ENCODE measurements at places on chromosomes 11 and 22. TPM values are rescaled to one million over a fixed set of nuclear protein-coding genes. Genes with fewer than 3 reads are reported as not detected.

OR10D3 gene
- under 0.01 TPM for total RNA-seq

CASP12 gene
- total RNA-seq, result 0.22 TPM

INCENP gene
- 15.7 TPM for total RNA-seq

SAA1 gene
- total RNA-seq, result 0.32 TPM

RIC3 gene
- 1.6 TPM for total RNA-seq

IGHMBP2 gene
- total RNA-seq, result 10.8 TPM

SLC25A17 gene
- total RNA-seq, result 22.3 TPM

TMEM191C gene
- total RNA-seq, result 0.32 TPM

PANX2 gene
- 0.11 TPM for total RNA-seq

TSPO gene
- 238 TPM for total RNA-seq

CLTCL1 gene
- 10.1 TPM for total RNA-seq

OR52H1 gene
- 0.65 TPM for total RNA-seq

NDUFC2 gene
- 117 TPM for total RNA-seq

YPEL1 gene
- 1.9 TPM for total RNA-seq

AIFM3 gene
- 0.52 TPM for total RNA-seq

KDM4D gene
- 1.0 TPM for total RNA-seq

BAIAP2L2 gene
- 0.65 TPM for total RNA-seq

EFEMP2 gene
- 102 TPM for total RNA-seq

DCHS1 gene
- total RNA-seq, result 13.7 TPM

KCNQ1OT1 gene
- 6.4 TPM for total RNA-seq

DEPDC5 gene
- total RNA-seq, result 17.2 TPM

DAGLA gene
- 2.4 TPM for total RNA-seq

C11orf58 gene
- 170 TPM for total RNA-seq

MIAT gene
- 0.78 TPM for total RNA-seq

CHRDL2 gene
- not detected for total RNA-seq

DDTL gene
- not detected for total RNA-seq

MYEOV gene
- 1.1 TPM for total RNA-seq

APOBEC3B gene
- total RNA-seq, result 5.1 TPM

MFRP gene
- total RNA-seq, result not detected

ROBO4 gene
- 0.26 TPM for total RNA-seq

GPR83 gene
- not detected for total RNA-seq

MMP10 gene
- total RNA-seq, result 0.54 TPM

DESI1 gene
- 22.5 TPM for total RNA-seq

ACER3 gene
- total RNA-seq, result 12.8 TPM

TRAF6 gene
- total RNA-seq, result 12.0 TPM

PDHX gene
- 33.3 TPM for total RNA-seq

TSSK2 gene
- total RNA-seq, result not detected

EIF3M gene
- total RNA-seq, result 553 TPM

XBP1 gene
- total RNA-seq, result 235 TPM
